ENCODE measurements at places on chromosomes 7 and 10.

GRCh38 chr7:80839855-80840254, 79.0 kb downstream of the SEMA3C start:
- no peak for DNase-seq

DNA sequence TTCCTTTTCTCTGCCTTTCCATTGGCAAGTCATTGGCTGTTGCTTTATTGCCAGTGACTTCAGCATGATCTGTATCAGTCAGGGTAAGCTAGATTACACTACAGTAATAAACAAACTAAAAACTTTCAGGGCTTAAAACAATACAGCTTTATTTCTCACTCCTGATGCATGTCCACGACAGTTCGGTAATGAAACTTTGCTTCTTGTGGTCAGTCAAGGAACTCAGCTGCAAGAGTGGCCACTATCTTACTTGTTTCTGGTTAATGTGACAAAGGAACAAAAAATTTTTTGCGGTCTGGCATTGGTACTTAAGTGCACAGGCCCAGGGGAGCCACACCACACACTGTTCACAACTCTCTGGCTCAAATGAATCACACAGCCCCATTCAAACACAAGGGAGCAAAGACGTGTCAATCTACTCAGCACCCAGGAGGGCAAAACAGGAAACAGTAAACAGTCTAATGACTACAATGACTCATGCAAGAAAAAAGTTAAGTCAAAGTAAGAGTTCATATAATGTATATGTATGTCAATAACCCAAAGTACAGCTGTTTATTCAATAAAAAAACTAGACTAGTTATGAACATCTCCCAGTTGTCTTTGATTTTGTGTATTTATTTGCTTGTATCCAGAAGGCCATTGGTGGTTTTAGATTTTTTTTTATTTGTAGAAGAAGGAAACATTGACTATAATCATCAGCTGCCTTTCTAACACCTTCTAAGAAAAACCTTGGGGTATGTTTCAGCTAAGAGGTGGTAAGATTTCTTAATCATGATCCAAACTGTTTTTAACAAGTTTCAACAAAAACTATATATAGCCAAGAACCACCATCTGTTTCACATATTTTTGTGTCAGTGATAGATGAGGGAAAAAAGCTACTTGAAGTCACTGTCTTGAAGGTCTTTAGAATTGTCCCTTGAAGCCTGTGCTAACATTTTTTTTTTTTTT, 134.4 kb upstream of the FAM3C start:
- DNase-seq = no peak

DNA sequence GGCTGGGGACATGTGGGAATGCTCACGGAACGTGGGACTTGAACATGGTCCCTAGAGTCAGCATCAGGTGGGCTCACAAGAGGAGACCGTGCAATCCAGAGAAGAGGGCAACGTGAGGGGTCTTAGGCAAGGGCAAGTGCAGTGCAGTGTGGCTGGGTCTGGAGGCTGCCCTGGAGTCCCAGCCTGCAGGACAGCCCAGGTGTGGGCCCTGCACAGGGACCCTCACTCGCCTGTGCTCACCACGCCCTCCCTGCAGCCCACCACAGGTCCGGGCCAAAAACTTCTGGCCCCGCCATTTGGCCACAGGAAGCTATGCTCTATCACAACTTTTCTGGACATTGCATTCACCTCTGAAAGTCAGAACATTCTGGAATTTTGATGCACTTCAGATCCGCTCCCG, 133.5 kb downstream of the PAXIP1 start:
- no peak for DNase-seq

DNA sequence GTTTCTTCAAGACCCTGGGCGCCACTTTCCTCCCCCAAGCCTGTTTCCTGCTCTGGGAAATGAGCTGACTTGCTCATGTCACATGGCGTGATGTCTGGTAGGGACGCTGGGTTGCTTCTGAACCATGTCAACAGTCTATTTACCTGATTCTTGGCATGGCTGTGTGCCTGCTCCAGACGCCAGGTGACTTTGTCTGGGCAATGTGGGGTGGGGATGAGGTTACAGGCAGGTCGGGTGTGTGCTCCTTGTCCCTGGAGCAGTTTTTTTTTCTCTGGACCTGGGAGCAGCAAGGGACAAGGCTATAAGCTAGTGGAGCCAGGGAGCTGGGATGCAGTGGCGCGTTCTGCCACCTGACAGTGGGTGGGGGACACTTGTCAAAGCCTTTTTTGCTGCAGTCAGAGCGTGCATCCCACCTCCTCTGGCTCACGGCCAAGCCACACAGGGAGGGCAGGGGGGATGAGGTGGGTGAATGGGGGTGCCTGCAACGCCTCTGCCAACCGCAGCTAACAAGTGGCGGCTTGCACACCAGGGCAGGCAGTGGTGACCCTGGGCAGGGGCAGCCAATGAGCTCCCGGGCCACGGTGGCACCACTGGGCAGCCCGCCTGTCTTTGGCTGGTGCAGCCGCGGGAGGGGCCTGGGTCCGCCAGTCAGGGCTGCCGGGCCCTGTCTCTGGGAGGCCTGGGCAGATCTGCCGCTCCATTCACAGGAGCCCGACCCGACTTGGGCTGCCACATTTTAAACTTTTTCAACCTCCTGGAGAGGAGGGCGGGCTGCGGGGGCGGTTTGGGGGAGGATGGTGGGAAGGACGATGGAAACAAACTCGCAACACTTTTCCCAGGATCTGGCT, 22.9 kb downstream of the DNAJB12 start:
- no peak for DNase-seq

GRCh38 chr10:46052057-46052790, 6.2 kb upstream of the MSMB start:
- no peak for DNase-seq

GRCh38 chr7:28732071-28732869, 225.9 kb downstream of the TRIL start:
- no peak for DNase-seq

- DNase-seq = no peak
Observed at GRCh38 chr7:16636555-16637101, 8.9 kb downstream of the ANKMY2 start.

DNA sequence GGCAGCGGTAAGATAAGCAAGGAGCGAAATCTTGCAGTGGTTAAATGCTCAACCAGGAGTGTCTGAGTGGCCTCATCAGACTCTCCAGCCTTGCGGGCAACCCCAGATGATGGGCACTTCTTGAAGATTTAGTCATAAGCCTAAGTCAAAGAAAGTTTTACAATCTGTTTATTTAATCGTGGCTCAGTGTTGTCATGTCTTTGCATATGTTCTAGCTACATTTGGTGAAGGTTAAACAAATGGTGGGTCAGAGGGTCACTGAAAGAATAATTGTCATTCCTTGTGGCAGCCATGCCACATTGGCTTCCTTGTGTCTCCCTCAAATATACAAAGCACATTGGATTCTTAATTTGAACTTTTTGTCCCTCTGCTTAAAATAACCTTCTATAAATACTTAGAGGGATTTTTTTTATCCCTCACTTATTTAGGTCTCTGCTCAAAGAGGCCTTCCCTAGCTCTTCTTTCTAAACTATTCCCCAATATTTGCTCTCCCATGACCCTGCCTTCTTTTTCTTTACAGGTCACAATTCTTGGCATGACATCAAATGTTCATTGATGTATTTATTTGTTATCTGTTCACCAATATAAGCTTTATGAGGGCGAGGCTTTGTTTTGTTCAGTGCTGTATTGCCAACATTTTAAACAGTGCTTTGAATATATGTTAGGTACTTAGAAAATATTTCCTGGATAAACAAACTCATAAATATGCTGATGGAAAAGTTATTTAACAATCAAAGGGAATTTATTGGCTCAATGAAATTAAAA, 68.7 kb downstream of the NEUROD6 start:
- no peak for DNase-seq

GRCh38 chr7:129779602-129780256, 168.2 kb downstream of the NRF1 start:
- DNase-seq = no peak

Data from NT2/D1 (cell line).